ENCODE measurements at places on chromosomes 7 and 10. TPM values are rescaled to one million over a fixed set of nuclear protein-coding genes. Genes with fewer than 3 reads are reported as not detected.

Gene MYO3A
- 0.06 TPM for total RNA-seq

Gene FAM171A1
- 73.9 TPM for total RNA-seq

Gene WEE2
- total RNA-seq: not detected

Gene OR6V1
- total RNA-seq: not detected

Gene INMT
- total RNA-seq: 18.8 TPM

Gene PLAU
- 15.5 TPM for total RNA-seq
